Stimulated activated CD4-positive, alpha-beta T cell treated with anti-CD3 and anti-CD28 coated beads, TNF-alpha, amount 100 ng/mL, for 4 hours (primary cell): ENCODE measurements at places on chromosomes 7 and 10.

DNA sequence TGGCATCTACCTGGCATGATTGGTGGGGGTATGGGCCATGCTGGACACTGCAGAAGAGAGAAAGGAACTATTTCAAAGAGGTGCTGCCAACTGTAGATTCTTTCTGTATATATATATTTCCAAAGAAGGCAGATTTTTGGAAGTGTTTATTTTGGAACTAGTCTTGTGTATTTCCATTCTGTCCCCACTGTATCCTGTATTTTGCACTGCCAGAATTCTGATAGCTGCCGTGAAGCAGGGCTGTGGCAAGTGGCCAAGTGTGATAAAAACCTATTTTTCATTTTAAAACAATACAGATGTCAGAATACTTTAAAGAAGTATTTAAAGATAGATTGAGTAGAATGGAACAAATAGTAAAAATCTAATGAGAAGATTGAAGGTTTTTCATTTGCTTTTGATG lies 17.1 kb downstream of the MCU start:
- no peak for DNase-seq

GRCh38 chr10:86311906-86312305 lies 54.7 kb downstream of the GRID1 start:
- DNase-seq: no peak

DNA sequence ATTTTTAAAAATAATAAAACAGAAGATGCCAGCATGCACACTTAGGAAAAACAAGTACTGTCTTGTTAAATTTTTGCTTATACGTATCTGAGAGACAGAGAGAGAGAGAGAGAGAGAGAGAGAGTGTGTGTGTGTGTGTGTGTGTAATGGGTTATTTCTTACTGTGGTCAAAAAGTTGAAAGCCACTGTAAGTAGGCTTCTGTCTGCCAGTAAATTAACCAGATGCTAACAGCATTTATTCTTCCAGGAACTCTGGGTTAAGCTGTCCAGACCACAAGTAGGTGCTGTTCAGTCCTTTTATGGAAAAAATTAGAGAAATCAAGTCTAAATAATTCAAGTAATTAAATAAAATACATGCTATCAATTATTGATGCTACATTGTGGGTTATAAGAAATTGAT lies 39.7 kb downstream of the RNF32 start:
- no peak for DNase-seq

- no peak for DNase-seq
Observed at GRCh38 chr7:103717574-103717973, 271.6 kb upstream of the SLC26A5 start.

- DNase-seq: no peak
Observed at GRCh38 chr7:82674268-82674667, 230.7 kb upstream of the CACNA2D1 start.

DNA sequence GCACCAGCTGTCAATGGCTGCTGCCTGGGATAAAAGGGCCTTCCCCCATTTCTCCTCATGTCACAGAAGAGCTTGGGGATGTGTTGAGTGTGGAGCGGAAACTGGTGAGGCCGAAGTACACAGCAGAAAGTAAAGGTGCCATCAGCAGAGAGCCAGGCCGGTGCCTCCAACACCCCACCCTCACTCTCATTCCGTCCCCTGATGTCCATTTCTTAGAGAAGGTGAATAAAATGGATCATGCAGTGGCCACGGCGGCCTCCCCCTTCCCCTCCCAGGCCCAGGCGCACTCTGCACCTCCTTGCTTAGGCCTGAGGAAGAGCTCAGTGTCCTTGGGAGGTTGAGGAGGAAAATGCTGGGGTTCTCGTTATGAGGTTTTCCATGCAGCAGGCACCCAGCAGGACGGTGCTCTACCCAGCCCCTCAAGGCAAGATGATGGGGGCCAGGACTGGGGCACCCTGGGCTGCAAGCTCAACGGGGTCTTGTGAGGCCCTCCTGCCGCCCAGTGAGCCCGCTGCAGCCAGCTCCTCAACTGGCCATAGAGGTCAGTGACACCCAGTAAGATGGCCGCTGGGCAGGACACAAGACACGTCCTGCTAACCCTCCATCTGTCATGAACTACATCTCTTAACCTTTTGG lies 163.9 kb downstream of the ADARB2 start:
- DNase-seq: no peak

GRCh38 chr7:2299131-2299829 lies 15.0 kb downstream of the SNX8 start:
- no peak for DNase-seq

DNA sequence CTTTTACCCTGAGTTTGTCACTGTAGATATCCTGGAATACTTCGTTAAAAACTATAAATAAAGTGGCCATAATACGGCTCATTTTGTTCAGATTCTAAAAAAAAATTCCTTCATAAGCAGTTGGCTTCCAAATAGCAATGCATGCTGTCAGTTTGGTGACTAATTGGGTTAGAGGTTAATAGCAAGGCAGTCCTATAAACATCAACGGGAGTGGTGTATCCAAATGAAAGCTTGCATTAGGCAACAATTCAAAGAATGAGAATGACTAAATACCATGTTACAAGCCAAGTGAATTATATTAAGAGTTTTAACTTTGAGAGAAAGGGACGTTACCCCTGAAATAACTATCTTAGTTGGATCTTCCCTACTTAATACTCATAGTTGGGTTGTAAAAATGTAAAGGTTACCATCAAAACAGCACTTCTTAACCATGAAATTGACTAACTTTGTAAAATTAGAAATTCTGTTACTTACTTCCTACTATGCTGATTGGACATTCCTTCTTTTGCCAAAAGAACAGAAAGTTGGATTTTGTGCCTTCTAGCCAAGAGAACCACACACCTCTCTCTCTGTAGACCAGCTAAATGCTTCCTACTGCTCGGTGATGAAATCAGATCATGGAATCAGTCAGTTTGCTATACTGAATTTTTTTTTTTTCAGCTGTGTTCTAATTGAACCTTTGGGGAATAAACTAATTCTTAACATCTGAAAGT lies 98.0 kb downstream of the KAT6B start:
- no peak for DNase-seq

DNA sequence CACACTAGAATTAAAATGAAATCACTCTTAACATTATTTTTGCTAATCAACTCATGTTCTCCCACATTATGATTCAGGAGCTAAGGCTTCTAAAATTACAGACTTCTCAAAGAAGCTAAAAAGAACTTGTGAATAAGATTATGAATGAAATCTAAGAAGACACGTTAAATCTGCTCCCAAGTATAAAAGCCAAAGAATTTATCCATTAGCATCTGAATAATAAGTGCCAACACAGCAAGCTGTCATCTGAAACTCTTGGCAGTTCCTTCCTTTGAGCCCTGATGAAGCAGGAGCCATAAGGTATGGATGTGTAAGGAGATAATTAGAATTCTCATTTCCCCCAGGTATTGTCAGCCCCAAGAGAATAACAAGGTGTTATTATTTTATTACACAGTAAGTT lies 50.3 kb downstream of the TPK1 start:
- DNase-seq: no peak

- DNase-seq: no peak
Observed at GRCh38 chr7:112481121-112481736, 438 bp downstream of the LSMEM1 start.

GRCh38 chr10:99013885-99014284 lies 221.8 kb downstream of the HPSE2 start:
- DNase-seq: no peak

GRCh38 chr10:18271491-18271890 lies 131.3 kb downstream of the CACNB2 start:
- DNase-seq: no peak

GRCh38 chr10:5651388-5651764 lies 15.0 kb downstream of the ASB13 start:
- DNase-seq: no peak

- no peak for DNase-seq
Observed at GRCh38 chr7:159130199-159130775, 14.4 kb downstream of the VIPR2 start.

GRCh38 chr10:26359670-26360069 lies 78.5 kb upstream of the APBB1IP start:
- no peak for DNase-seq

DNA sequence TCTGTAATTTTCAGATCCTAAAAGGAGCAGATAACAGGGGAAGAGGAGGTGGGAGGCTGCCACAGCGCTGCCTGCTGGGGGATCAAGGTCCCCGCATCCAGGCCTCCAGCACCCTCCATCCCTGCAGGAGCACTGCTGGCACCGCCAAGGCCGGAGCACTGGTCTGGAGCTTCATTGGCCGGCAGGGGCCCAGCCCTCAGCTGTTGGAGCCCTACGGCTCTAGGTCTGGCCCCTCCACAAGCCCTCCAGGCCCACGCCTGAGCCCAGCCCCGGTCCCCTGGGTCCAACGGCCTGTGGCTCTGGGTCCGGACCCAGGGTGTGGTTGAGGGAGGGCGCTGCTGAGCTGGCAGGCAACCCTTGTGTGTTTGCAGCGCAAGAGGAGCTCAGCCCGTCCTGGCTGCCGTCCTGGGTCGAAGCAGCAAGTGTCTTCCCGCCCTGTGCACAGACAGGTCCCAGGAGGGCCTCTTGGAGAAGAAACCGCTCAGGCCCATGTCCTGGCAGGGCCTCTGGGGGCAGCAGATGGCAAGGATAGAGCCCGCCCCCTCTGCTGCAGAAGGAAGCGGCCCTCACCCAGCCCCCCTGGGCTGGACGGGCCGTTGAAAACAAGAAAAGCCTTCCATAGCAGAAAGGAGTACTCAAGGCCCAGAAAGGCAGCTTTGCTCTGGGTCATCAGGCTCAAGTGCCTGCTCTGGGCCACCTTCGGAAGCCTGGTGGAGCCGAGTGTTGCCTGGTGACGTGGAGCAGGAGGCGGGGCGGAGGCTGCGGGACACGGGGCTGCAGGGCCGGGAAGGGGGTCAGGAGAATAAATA lies 54.3 kb upstream of the TNRC18 start:
- no peak for DNase-seq

DNA sequence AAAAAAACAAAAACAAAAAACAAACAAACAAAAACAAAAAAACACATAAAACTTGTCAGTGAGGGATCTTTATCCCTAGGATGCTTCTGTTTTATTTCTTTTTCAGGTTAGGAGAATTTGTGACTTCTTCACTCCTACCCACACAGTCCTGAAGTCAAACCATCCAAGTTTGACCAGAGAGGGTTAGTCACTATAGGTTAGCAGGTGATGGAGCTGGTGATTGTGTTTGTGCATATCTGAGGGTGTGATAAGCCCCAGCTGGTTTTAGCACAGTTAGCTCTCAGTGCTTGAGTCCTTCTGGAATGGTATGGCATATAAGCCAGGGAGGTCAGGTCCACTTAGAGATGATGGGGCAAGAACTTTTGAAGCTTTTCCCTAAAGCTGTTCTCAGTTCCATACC lies 11.8 kb upstream of the IKZF1 start:
- no peak for DNase-seq

DNA sequence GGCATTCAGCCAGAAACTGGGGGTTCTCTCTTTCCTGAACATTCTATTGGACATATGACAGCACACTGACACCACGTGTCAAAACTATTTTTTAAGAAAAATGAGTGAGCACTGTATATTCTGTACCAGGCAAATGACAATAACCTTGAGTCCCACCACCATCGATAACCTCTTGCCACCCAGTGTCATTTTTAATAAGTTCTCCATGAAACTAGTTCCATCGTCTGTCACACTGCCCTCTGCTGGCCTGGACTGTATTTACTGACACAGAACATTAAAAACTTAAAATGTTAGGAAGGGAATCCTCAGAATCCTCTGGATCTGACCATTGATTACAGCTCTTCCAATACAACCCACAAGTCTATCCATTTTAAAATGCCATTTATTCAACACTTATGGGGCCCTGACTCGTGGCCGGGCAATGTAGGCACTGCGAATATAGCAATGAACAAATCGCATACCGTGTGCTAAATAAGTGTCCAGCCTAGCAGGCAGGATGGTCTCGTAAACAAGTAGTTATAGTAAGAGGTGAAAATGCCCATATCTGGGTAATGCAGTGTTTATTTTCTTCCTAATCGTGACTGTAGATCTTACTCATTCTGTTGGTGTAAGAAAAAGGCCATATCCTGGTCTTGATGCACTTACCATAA lies 35.9 kb upstream of the CACNB2 start:
- peak; percentile 12 for DNase-seq

- DNase-seq: no peak
Observed at GRCh38 chr10:124739986-124740368, 4.2 kb downstream of the FAM53B start.

- no peak for DNase-seq
Observed at GRCh38 chr7:106561151-106561550, 99.8 kb downstream of the CCDC71L start.

- no peak for DNase-seq
Observed at GRCh38 chr10:12774204-12774894, 227.2 kb downstream of the CCDC3 start.
